ENCODE measurements at places on chromosomes 2 and 18.

DNA sequence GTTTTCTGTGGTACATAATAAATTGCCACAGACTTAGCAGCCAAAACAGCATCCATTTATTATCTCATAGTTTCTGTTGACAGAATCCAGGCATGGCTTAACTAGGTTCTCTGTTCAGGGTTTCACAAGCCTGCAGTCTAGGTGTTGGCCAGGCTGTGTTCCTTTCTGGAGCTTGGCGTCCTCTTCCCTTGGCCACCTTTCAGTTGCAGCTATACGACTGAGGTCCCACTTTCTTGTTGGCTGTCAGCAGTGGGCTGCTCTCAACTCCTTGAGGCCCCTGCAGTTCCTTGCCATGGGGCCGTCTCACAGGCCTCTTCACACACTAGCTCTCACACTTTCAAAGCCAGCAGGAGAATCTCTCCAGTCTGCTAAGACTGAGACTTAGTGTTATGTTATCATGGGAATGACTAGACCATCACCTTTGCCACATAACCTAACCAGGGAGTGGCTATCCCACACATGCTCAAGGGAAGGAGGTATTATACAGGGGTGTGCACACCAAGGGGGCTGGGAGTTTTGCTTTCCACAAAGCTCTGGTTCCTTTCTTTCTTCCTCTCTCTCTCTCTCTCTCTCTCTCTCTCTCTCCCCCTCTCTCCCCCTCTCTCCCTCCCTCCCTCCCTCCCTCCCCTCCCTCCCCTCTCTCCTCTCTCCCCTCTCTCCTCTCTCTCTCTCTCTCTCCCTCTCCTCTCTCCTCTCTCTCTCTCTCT lies 15.8 kb downstream of the RIOK3 start:
- no peak for DNase-seq

DNA sequence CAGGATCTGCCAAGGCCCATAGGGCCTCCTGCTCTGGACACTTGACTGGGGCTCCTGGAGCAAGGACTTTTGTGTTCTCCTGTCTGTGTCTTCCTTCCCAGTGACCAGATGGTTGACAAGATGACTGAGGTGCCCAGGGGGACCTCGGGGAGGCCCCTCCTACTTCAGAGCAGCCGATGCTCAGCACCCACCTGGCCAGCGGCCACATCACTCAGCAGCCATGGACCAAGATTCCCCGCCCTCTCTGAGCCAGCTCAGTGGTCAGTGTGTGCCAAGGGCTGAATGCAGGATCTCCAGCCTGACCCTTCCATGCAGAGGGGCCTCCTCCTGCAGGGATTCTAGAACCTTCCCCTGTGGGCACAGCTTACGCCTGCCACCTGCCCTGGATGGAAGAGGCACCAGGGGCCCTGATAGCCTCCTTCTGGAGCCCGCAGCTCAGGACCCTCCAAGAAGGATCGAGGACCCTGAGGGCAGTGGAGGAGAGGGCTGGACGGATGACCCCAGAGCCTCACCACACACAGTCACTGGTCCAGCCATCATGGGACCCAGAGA lies 87.4 kb upstream of the GPC1 start:
- no peak for DNase-seq

- peak; percentile 89 for DNase-seq
Observed at GRCh38 chr2:205682239-205682970, at the start of gene NRP2. NRP2 (plus strand) TSS chr2:205682501; CDS start chr2:205683291, 790 bp downstream.

DNA sequence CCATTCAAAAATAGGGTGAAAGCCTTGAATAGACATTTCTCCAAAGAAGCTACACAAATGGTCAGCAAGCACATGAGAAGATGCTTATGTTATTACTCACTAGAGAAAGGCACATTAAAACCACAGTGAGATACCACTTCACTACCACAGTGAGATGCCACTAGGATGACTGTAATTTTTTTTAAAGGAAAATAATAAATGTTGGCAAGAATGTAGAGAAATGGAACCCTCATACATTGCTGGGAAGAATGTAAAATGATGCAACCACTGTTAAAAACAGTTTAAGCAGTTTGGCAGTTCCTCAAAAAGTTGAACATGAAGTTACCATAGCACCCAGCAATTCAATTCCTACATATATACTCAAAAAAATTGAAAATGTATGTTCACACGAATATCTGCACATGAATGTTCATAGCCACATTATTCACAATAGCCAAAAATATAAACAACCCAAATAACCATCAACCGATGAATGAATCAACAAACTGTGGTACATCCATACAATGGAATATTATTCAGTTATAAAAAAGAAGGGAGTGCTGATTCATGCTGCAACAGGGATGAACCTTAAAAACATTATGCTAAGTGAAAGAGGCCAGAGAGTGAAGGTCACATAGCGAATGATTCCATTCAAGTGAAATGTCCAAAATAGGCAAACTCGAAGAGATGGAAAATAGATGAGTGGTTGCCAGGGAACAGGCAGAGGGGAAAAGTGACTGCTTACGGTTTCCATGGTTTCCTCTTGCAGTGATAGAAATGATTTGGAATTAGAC lies 156.2 kb upstream of the NDUFV2 start:
- DNase-seq = no peak
